BJ (cell line): ENCODE measurements at places on chromosomes 2 and 18.

DNA sequence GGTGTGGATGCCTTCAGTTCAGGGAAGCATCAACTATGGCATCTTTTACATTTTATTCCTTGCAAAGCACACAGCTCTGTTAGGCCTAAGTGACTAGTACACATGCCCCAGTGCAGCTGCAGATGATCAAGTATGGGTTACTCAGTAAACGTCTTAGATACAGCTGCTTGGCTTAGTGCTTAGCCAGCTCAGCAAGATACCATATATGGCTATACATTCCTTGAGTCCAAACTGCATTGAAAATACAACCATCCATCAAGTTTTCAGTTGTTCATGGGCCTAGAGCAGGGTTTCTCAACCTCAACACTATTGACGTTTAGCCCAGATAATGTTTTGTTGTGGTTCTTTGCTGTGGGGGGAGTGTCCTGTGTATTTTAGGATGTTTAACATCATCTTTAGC, 769.9 kb downstream of the TSN start:
- no peak for DNase-seq

DNA sequence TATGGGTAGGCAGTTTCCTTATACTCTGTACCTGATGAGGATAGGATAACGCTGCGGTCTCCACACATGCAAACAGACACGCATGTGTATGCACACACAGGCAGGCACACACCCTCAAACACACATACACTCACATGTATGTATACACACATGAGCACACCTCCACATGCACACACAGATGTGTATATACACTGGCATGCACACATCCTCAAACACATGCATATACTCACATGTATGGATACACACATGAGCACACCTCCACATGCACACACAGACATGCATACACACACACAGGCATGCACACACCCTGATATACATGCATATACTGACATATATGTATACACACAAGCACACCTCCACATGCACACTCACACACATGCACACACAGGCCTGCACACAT, 267.8 kb upstream of the HDAC4 start:
- no peak for DNase-seq

GRCh38 chr2:42114091-42114490, 55.1 kb upstream of the EML4 start:
- no peak for DNase-seq

GRCh38 chr2:7539760-7540159, 622.5 kb downstream of the RNF144A start:
- peak; percentile 27 for DNase-seq

DNA sequence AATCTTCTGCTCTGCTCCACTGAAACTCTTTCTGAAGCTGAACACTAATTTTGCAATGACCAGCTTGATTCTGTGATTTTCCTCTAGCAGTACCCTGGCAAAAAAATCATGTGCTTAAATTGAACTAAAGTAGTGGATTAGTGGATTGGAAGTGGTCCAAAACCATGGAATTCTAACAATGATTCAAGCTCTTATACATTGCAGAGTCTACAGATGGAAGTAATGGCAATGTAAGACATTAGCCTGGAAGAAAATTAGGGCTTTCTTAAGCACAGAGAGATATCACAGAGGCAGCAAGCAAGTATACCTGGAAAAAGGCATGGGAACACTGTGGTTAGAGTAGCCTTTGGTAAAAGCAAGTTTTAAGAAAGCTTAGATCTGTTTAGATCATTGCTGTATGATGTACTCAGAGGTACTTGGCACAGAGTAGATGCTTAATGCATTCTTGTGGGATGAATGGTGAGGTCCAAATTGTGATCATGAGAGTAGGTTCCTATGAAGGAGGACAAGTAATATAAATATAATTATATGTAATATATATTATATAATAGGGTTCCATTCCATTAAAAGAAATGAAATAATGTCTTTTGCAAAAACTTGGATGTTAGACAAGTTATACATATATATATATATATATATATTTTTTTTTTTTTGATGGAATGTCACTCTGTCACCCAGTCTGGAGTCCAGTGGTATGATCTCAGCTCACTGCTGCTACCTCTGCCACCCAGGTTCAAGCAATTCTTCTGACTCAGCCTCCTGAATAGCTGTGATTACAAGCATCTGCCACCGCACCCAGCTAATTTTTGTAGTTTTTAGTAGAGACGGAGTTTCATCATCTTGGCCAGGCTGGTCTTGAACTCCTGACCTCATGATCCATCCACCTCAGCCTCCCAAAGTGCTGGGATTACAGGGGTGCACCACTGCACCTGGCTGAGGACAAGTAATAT, 172.2 kb upstream of the SCN7A start:
- DNase-seq, result no peak

DNA sequence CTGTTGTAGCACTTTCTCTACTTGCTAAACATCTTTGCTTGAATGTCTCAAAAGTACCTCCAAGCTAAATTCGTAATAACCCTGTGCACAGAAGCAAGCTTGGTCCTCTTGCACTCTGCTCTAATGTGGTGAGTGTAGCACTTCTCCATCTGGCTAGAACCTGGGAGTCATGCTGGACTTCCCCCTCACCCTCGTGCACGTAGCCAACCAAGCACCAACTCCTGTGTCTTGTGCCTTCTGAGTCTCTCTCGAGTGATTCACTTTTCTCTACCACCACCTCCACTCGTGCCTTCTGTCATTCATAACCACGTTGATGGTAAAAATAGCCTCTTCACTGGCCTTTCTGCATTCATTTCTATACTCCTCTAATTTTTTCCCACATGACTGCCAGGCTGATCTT, 91.9 kb upstream of the KCNE4 start:
- DNase-seq, result no peak

GRCh38 chr2:159130302-159130701, 156.2 kb downstream of the WDSUB1 start:
- DNase-seq, result no peak

- no peak for DNase-seq
Observed at GRCh38 chr2:144944546-144945220, 424.8 kb upstream of the ZEB2 start.

- DNase-seq, result no peak
Observed at GRCh38 chr2:29733965-29734364, 187.4 kb downstream of the ALK start.

DNA sequence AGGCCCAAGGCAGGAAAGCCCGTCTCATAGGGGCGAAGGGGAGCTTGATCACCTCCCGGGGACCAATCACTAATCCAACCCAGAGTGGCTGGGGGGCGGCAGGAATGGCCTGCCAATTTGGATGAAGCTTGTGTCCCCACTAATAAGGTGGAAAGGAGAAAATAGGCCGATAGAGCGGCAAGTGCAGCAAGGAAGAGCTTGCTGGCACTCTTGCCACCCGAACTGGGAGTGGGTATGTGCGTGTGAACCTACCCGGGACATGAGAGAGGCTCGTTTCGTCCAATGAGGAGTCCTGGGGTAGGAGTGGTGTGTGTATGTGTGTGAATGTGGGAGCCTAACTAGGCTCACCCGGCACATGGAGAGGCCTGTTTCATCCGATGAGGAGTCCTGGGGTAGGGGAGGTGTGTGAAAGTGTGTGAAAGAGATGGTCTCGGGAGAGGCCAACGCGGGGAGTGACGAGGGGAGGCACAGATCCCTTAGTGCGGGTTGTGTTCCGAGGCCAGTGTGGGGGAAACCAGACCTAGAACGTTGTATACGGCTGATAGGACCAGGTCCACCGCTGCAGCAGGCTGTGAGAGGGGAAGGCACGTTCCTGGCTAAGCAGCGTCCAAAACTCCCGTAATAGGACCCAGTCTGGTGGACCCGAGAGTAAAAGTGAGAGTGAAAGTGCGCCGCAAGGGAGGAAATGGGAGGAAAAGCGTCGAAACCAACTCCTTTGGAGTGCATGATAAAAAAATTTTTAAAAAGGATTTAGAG, 47.1 kb upstream of the SELENOI start:
- DNase-seq, result no peak

- DNase-seq, result peak; percentile 61
Observed at GRCh38 chr2:216195565-216196029, 86.4 kb downstream of the XRCC5 start.

GRCh38 chr2:26927221-26927620, 43.2 kb upstream of the MAPRE3 start:
- DNase-seq, result no peak

GRCh38 chr2:134021830-134022524, 231.9 kb upstream of the MGAT5 start:
- no peak for DNase-seq

- no peak for DNase-seq
Observed at GRCh38 chr2:5359397-5359796, 332.8 kb upstream of the SOX11 start.

DNA sequence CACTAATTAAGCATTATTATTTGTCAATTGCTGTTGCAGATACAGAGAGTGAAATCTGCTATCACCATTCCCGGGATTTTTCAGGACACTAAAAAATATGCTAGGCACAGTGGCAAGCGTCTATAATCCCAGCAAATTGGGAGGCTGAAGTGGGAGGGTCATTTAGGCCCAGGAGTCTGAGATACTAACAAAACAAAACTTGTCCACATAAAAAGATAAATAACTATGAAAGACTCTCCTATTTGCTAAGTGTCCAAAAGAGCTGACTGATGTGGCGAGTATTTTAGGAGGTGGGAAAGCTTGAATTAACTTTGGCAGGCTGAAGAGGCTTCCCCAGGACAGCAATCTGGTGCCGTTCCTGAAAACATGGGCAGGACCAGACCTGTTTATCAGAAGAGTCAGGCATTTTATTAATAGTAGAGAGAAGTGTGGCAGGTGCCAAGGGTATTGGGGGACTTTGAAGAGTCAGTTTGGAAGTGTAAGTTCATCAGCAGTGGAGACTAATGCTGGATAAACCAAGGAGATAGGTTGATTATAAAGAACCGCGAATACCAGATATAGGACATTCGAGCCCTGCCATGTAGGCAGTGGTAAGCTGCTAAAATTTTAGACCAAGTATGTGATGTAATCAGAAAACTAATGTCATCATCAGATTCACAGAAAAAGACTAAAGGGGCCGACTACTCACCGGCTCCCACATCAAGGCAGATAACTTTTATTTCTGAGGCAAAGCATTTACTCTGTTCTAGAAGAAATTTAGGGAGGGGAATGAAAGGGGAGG, 201.8 kb downstream of the EPHA4 start:
- DNase-seq, result no peak

DNA sequence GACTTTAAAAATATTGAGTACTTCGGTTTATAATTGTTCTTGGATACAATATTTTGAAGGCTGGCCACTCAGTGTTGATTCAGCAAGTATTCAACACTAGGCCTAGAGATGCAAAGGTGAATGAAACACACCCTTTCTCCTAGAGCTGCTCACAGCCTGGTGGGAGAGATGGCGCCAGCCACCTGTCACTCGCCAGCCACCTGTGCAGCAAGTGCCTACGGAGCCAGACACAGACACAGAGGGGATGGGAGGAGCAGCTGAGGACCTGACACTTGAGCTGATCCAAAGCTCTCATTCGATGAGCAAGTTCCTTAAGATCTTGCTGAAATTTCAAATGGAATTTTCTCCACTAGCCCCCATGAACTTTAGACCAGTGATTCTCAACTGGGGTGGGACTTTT, 151.1 kb upstream of the RIOK3 start:
- no peak for DNase-seq

DNA sequence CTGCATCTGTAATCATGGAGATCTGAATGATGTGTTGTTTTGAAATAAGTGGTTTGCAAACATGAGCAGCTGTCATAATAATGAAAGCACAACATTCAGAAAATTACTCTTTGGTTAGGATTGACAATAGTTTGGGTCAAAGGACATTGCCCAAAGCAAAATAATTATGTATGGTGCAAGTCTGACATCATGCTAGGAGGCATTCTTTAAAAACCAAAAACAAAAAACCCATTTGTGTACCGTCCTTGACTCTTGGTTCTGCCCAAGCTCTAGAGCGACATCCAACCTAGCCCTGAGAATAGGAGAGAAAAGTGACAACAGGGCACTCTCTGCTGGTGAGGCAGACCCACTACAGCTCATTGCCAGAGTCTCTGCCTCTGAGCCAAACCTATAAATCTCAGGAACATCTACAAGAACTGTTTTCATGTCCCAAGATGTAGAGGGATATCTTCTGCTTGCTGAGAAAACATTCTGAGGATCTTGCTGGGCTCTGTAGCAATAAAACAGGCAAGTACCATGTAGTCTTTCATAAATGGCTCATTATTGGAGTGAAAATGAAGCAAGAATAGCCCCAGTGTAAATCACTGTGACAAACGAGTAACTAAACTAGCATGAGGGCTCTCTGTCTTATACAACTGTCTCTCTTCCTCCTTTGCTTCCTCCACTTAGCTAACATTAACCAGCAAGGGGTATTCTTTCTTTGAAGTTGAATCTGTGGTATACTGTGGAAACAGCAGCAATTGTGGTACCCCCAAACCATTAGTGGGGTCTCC, 266.8 kb upstream of the CXCR4 start:
- DNase-seq, result no peak

DNA sequence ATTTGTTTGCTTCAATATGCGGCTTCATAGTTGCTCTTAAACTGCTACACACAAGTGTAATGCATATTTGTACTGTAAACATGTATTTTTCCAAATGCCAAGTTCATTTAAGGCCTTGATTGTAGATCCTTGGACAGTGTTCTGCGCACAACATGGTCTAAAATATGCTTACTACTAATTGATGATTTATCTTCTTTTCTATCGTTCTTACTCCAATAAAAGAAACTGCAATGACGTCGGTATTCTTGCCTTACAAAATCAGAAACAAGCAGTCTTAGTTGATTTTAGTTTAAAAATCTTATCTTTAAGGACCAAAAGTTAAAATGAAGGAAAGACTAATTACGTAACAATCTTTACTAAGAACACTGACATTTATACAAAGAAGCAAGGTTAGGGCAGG, 224.3 kb upstream of the SMAD7 start:
- DNase-seq, result no peak

- DNase-seq, result no peak
Observed at GRCh38 chr18:41999751-42000150, 44.7 kb downstream of the PIK3C3 start.

DNA sequence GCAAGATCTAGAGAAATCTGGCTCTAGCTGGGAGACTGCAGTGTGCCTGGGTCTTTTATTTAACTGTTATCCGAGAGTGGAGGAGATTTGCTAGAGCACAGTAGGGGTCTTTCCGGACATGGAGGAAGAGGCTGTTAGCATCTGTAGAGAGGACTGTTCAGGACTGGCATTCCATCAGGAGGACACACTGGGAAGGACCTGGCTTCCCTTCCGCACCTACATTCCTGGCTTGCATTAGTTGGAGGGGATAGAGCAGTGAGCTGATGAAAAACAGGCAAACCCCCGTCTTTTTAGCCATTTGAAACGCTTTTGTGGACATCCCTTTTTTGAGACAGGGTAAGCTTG, 874 bp upstream of the PIEZO2 start:
- no peak for DNase-seq

- no peak for DNase-seq
Observed at GRCh38 chr2:73827018-73827417, 1.7 kb upstream of the STAMBP start.

DNA sequence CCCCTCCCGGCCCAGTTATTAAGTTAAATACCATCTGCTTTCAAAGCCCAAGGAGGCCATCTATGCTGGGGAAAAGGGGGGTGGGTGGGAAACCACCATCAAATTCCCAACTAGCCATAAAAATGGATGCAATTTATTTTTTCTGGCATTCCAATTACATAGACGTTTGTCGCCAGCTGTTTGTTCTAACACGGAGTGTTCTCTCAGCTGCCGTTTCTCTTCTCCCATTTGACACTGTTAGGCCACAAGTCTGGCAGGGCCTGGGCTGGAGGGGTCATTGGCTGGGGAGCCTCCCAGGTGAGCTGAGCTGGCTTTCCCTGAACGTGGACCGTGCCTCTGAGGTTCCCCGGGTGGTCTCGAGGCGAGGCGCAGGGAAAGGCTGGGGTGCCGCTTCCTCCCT, 16.6 kb downstream of the ATOH8 start:
- DNase-seq, result no peak
